Sciatic nerve (tissue), 2 donors: ENCODE measurements at places on chromosomes 7 and 10.

GRCh38 chr7:101630591-101630990 is 1.5 kb upstream of the MYL10 start:
- DNase-seq: no peak

DNA sequence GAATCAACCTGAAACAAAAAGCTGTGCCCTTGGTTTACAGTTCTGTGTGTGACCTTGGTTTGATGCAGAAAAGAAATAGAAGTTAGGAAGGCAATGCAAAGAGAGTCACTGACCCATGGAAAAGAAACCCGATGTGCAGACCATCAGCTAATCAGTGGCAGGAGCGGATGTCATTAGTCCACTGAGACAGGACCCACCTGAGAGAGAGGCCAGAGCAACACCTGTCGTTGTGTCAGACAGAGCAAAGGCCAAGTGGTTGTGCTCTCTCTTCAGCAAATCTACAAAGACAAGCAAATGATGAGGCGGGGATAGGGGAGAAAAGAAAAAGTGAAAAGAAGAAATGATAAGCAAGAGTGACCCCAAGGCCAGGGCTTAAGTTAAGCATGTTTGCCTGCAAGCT is 8.7 kb downstream of the GAD2 start:
- no peak for DNase-seq

DNA sequence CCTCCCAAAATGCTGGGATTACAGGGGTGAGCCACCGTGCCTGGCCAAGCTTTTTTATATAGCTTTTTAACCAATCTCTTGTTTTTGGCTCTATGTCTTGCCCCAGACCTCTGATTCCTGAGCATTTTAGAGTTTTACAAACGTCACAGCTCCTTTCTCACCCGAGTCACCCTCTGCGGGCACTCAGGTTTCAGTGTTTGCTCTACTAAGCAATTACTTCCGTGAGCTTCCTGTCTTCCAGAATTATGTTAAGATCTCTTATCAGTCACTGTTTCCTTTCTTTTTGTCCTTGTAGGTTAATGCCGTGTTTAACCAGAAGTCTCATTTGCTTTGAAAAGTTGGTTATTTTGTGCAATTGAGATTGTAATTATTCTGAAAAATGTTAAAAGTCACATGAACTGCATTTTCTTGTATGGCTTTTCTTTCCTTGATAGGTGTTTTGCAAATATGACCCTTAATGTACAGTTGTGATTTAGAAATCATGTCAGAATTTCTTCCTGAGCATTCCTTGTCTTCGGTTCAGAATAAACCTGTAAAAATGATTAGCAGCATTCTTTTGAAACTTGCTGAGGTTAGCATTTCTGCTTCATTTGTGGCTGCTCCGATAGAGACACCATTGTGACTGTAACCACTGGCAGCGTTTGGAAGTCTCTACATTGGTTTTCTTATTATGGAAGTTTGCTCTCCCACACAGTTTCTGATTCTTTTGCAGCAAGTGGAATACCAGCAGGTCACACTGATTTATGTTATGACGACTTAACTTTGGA is 4.5 kb upstream of the HKDC1 start:
- DNase-seq: no peak

DNA sequence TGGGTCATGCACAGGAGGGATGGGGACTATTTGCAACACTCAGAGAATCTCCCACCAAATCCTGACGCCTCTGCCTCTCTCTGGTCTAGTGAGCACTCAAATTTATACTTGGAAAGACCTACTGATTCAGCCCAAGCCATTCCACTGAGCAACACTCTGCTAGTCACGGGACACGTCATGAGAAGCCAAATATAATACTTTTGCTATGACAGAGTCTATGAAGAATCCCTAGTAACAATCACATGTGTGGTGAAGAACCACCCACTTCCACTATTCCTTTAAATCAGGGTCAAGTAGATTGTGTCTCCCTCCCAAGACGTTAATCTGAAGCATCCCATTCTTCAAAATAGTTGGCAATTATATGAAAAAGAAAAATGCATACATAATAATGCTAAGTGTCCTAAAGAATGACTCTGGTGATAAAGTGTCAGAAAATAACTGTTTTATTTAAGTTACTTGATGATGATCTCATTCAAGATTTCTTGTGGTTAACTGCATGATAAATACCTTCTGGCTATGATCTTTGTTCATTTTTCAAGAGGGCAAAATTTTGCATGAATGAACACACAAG is 28.5 kb downstream of the CHCHD3 start:
- no peak for DNase-seq

GRCh38 chr7:151431281-151431767 is 8.6 kb downstream of the CRYGN start:
- DNase-seq: no peak

DNA sequence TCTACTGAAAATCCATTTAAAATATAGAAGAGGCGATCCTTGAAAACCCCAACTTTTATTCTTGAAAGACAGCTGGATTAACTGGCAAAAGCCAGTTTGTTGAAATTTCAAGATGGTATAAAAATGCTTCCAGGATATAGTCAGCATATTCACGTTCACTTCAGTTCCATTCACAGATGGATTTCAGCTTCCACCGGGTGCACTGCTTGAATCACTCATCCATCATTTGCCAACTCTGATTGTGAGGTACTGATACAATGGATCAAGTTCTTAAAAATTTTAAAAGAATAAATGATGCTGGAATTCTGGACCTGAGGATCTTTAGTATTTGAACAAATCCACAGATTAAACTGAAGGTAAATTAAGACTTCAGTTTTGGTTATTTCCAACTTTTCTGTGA is 2.4 kb downstream of the PURB start:
- DNase-seq: no peak

DNA sequence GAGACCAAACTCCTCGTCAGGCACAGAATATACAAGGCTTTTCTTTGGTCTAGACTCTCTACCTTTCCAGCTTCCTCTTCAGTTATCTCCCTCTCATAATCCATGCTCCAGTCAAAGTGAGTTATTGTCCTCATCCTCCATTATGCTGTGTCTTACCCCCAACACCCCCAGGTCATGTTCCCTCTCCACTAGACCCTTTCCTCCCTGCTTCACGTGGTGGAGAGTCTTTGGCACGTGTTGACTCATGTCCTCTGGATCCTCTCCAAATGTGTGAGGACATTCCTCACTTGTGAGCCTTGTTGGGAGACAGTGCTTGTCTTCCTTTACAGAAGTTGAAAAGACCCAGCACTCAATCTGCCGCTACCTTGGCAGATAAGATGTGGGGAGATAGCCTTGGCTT is 36.0 kb upstream of the DLD start:
- DNase-seq: no peak

DNA sequence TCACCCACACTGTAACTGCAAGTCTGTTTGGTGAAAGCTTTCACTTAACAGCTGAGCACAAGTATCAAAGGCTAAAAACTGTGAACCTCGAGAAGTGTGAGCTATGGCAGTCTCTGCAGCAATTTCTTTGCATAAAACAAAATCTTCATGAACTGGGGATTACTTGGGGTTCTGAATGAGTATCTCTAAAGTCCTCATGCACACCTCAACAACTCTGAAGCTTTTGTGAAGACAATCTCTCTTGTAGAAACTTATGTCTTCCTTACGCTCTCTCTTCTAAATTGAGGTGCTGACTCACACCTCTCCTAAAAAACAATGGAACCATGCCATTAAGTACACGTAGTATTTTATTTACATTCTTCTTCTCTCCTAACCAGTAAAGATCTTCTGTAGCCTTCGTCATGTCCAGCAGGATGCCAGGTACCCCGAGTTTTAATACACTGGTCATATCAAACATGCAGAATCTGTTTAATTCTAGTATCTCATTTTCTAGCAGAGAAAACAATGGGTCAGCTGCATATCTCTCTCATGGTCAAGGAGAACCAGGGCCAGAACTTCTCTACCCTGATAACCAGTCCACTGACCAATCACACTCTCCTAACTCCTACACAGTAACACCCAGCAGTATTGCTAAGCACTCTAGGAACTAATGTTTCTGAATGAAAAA is 76.9 kb downstream of the UBE2H start:
- no peak for DNase-seq

DNA sequence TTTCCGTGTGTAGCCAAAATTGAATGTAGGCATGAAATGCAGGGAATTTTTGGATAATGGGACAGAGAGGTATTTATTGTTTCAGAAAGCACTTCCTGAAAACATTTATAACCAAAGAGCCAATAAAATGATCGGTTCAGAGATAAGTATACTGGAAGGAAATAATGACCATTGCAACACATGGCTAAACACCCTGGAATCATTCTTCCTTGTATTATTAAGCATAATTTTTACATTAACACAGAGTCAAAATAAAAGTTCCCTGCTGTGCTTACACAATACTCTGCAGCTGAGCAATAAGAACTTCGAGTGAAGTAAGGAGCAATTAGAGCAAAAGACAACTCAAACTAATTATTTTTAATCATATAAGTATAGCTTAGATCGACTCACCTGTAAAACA is 648.3 kb downstream of the TNS3 start:
- no peak for DNase-seq

- no peak for DNase-seq
Measured at GRCh38 chr7:80821771-80822319, 97.0 kb downstream of the SEMA3C start.
